ENCODE measurements at places on chromosomes 2 and 18.

- DNase-seq: peak; percentile 16
Measured at GRCh38 chr18:44682201-44682870, 1.6 kb downstream of the SETBP1 start.

DNA sequence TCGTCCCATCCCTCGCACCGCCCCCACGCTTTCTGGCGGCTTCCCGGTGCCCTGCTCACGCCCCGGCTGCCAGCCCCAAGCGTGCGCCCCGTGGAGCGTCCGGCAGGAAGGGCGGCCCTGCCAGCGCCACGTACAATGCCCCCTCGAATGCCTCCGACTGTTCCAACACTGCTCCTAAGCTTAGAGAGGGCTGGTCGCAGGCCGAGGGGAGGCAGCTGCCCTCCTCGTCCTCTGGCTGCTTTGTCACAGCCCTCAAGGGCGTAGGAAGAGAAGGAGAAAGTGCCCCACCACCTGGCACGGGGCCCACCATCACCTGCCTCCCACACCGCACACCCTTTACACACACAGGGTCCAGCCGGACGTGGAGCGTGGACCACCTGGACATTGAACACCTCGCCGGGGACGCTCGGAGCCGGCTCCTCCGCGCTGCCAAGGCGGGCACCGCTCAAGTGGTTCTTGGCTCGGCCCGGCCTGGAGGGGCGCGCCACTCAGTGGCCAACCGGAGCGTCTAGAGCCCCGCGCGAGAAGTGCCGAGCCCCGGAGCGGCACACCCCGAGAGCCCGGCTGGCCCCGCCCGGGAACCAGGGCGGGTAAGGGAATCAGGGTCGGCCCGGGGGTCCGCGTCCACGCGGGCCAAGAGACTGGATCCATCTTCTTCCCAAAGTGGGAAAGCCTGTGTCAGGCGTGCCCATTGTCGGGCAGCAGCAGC is 830 bp downstream of the DNER start:
- no peak for DNase-seq

- peak; percentile 35 for DNase-seq
Measured at GRCh38 chr2:135916207-135916606, 40.0 kb upstream of the MCM6 start.

GRCh38 chr2:10452956-10453904 is 5.1 kb upstream of the ODC1 start:
- DNase-seq: no peak

DNA sequence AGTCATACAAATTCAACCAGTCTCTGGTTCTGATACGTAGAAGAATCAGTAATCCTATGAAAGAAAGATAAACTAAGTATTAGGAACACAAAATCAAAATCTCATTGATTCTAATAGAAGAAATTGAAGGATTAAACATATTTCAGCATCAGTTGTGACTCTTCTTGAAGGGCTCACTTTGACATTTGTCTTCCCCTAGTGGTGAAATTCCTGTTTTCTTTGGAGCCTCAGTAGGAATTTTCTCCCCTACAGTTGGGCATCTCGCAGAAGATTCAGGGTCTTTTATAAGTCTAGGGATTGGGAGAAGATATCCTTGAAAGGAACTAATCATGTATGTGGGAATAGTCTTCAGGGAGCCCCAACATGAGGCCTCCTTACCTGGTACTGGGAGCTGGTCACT is 2.8 kb upstream of the CRYGB start:
- DNase-seq: no peak

DNA sequence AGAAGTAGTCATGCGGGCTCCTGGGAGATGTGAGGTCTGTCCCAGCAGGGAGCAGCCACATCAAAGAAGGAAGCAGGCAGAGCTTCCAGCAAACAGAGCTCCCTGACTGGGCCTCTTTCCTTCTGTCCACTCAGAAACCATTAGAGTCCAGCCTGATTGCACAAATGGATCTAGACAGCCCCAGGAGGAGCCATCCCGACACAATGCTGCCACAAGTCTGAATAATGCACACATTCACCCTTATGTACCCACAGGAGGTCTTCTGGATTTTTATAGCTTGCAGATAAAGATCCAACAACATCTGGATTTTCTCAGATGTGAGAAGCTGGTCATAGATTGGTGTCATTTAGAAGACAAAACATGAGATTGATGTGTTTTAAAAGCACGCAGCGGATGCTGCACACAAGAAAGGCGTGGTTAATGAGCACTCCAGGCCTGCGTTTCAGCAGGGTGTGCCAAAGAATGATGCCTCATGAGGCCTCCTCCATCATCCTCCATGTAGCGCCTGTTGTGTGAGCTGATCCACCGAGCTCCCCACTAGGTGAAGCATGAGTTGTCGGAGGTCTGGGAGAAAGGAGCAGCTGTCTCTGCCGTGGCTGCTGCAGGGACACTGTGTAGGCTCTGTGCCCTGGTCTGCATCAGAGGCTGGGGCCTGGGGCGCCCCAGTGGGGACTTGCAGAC is 60.6 kb downstream of the MTCL1 start:
- DNase-seq: peak; percentile 85

GRCh38 chr18:35441857-35442595 is 55.7 kb downstream of the INO80C start:
- no peak for DNase-seq

GRCh38 chr2:173963323-173963816 is 1.8 kb downstream of the SP3 start:
- DNase-seq: peak; percentile 75

- DNase-seq: peak; percentile 87
Measured at GRCh38 chr2:45124456-45124855, 115.2 kb upstream of the SIX2 start.

Measured in AG10803 (cell line).